A673 (cell line): ENCODE measurements at places on chromosomes 7 and 10. TPM values are rescaled to one million over a fixed set of nuclear protein-coding genes. Genes with fewer than 3 reads are reported as not detected.

DNA sequence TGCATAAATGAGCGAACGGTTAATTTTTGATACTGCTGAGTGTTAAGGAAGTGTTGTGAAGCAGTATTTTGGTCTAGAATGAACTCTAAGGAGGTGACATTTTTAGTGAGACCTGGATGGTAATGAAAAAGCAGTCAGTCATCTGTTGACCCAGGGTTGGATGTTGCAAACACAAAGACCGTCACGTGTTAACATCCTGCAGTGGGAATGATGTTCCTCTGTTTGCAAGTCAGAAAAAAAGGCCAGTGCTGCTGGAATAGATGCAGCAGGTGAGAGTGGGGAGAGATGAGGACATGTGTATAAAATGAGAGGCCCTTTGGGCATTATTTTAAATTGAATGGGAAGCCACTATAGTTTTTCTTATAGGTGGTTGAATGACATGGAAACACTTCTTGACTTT lies 39.3 kb downstream of the INSYN2A start:
- no peak for DNase-seq

DNA sequence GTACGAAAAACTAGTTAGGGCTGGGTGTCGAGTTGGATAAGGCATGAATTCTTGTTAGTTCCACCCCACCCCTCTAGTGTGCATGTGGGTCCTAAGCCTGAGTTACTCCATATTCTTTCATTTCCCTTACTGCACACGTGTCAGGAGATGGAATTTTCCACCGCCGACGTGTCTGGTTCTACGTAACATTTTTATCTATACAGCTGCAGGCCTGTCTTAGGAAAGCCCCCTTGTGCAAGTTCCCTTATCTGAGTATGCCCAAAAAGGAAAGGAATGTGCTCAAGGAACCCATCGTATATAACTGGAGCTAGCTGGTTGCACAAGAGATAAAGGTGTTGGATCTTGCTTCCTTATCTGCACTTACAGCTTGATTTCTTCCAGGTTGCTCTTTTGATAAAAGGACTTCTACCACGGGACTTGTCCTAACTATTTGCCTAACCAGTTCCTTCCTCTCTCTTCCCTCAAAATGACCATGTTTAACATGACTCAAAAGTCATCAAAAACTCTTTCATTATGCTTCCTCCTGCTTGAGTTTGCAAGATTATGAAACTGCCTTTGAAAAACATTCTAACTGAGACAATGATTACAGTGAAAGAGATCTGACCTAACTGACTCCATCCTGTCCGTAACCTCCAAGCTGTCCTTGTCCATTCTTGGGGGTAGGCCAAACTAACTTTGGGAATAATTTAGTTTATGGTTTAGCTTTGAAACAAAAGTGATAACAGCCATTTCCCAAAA lies 181.4 kb downstream of the AKR1D1 start:
- no peak for DNase-seq

GRCh38 chr10:70523057-70523456 lies 44.5 kb downstream of the PALD1 start:
- DNase-seq = no peak

GRCh38 chr7:151807846-151808245 lies 69.1 kb downstream of the PRKAG2 start:
- no peak for DNase-seq

GRCh38 chr10:120186506-120186905 lies 270.5 kb upstream of the PLPP4 start:
- no peak for DNase-seq

- no peak for DNase-seq
Measured at GRCh38 chr7:19815546-19815945, 42.1 kb upstream of the TMEM196 start.

DNA sequence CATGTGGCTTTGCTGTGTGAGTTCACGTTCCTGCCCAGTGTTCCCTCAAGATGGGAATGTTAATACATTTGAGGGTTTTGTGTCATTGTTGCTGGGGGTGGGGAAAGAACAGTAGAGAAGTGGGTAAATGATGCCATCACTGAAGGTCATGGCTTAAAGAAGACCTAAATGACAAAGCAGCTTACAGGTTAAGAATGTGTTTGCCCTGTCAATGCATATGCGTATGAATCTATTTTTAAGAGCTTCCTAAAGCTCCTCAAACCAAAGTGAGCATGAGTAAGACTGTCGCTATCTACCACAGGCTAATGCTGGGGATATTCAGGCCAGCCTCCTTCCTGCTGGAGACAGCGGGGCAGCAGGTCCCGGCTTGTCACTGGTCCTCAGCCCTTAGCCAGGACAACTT lies 162.9 kb downstream of the CREB5 start:
- DNase-seq = no peak

DNA sequence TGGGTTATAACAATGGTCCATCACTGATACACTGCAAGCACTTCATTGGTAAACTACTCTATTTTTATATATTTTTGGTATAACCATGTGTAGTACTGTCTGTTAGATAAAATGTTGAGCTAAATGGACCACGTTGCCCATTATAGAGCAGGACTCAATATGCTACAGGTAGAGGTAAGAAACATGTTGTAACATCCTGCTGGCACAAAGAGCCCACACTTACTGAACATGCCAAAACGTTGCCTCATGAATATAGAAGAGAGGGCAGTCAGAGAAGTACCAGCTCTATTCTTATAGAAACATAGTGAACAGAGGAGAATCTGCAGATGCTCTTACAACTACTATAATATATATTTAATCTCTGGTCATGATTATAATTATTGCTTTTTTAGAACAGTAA lies 18.4 kb upstream of the MET start:
- DNase-seq = no peak

DNA sequence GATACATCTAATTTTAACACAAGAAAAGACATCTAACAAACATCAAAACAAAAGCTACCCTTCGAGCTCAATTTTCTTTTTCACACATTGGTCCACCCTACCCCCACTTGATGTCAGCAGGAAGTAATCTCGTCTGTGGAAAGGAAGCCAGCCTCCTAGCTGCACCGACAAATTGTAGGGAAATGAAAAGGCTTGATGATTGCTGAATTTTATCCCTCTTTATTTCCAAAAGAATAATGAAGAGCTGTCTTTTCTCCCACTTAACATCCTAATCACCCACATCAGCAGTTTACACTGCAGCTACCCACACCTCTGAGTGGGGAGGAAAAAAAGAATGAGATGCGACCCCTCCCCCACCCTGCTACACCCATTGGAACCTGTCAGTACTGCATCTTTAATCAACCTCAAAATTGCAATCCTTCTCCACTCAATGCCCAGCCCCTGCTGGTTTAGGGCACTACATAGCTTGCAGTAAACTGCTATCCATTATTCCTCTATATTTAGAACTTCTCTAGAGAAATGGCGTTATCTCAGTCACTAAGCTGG lies 10.6 kb upstream of the CPVL start:
- DNase-seq = peak; percentile 37

GRCh38 chr7:35705932-35706461 lies 11.1 kb upstream of the HERPUD2 start:
- peak; percentile 59 for DNase-seq

DNA sequence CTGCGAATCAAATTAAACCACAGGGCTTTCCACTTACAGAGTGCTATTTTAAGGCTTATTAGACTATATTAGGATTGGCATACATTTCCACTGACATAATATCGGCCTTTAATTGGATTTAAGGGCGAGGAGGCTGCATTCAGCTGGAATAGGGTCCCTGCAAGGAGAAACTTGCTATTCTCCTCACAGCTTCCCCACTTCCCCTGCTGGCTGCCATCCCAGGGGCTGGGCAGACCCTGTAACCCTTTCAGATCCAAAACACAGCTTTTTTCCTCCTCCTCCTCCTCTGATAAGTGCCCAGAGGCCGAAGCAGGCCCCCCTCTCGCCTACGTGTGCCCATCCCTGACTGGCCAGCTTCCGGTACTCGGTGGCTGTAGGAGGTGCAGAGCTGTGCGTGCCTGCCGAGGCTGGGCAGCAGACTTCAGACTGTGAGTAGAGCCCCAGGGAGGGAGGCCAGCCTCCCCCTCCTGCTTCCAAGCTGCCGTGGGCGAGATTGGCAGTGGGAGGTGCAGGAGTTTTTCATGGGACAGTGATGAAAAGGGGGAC lies 224.2 kb downstream of the PLXNA4 start:
- peak; percentile 61 for DNase-seq

DNA sequence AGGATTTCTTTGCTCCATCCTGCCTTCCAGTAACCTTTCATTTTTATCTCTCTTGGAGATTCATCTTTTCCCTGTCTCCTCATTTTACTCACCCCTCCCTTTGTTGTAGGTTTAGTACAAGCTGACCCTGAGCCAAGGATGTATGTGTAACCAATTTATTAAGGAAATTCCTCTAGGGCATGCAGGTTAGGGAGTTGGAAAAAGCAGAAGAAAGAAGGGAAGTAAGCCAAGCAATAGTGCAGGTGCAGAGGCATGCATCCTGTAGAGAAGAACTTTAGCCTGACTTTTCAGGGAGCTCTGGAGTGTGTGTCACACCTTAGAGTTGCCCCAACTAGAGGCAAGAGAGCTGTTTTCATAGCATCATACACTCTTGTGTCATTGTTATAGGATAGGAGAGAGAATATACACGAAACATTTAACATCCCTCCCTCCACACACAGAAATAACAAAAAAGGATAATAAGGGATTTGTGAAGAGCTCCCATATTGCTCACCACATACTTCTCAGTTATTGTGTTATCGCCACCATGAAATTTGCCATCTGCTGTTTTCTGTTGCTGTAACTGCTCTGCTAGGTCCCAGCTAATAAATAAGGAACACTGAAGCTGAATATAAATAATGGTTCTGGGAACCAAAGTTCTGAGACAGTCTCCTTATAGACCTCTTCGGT lies 21.8 kb upstream of the SEMA3C start:
- no peak for DNase-seq

- no peak for DNase-seq
Measured at GRCh38 chr10:47021850-47022249, 110.6 kb downstream of the PTPN20 start.

Gene CALHM1
- not detected in 2 replicates for total RNA-seq

Gene NPFFR1
- total RNA-seq = 0.02 TPM in 1 of 2 replicates, not detected in the other

Gene SPDYE1
- total RNA-seq = not detected in 2 replicates

Gene CXCL12
- 0.30 and 0.52 TPM in 2 replicates for total RNA-seq

Gene OR2A5
- total RNA-seq = not detected in 2 replicates

Gene GRM3
- not detected in 2 replicates for total RNA-seq

Gene C10orf143
- 1.8 and 2.0 TPM in 2 replicates for total RNA-seq

Gene SMKR1
- total RNA-seq = 1.5 and 1.7 TPM in 2 replicates

Gene CHST12
- 19.7 and 21.8 TPM in 2 replicates for total RNA-seq
